ENCODE measurements at places on chromosomes 2 and 18.

DNA sequence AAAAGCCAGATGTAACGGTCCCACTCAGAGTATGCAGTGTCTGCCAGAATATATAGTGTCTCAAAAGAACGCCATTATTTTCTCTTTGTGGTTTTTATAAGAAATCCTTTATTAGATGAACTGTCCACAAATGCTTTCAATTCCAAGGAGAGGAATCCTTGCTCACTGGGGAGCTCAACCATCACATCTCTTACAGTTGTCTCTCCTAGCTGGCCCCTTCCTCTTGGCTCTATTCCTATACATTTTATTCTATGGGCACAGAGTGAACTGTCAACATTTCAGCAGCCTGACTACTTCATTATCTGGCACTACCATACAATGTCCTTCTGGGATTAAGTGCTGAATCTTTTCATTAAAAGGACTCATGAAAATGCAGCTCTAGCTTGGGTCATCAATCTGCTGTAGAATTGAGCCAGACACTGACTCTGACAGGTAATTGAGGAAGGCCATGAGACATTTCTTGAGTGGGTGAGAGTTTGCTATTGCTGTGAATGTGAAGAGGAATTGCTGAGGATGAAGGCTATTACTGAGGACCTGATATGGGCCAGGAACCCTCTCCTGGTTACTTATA is 96.5 kb upstream of the THOC1 start:
- no peak for DNase-seq

GRCh38 chr18:42047721-42048120 is 92.7 kb downstream of the PIK3C3 start:
- no peak for DNase-seq

DNA sequence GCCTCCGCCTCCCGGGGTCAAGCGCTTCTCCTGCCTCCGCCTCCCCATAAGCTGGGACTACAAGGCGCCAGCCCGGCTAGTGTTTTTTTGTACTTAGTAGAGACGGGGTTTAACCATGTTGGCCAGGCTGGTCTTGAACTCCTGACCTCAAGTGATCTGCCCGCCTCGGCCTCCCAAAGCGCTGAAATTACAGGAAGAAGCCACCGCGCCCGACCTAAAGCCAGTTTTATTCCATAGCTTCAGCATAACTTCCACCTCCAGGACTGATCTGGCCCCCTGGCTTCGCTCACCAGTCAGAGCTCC is 783 bp upstream of the TXNL4A start:
- DNase-seq: no peak

- DNase-seq: no peak
These were observed 275.1 kb downstream of the AGPS start for GRCh38 chr2:177667626-177668025.

GRCh38 chr2:217058791-217059755 is 199.2 kb upstream of the TNP1 start:
- no peak for DNase-seq
